Uterus (tissue), 4 donors: ENCODE measurements at places on chromosomes 11 and 22.

GRCh38 chr22:27715106-27715505 lies 86.5 kb downstream of the MN1 start:
- no peaks in the 10 kb centered on the region for H3K4me1 ChIP-seq
- no peaks in the 10 kb centered on the region for H3K27me3 ChIP-seq
- no peak for DNase-seq

DNA sequence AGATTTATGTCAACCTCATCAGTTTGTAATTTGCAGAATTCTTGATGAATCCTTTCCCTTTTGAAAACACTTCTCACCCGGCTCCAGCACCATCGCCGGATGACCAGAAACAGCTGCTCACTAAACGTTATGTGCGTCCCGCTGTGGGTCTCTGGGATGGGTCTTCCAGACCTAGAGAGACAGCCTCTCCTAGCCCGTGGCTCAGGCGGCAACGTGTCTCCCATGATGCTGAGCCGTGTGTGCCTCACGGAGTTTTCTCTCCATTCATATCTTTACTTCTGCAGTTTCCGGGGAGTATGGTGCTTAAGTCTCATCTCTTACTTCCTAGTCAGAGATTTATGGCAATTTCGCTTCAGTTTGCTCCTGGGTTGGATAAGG lies 25.0 kb upstream of the ACR start:
- H3K27ac ChIP-seq, result no peak overlapping the region
- no peaks in the 10 kb centered on the region for H3K4me1 ChIP-seq
- H3K27me3 ChIP-seq, result no peaks in the 10 kb centered on the region
- no peak overlapping the region for H3K4me3 ChIP-seq
- DNase-seq, result no peak
- H3K36me3 ChIP-seq, result no peaks in the 10 kb centered on the region

DNA sequence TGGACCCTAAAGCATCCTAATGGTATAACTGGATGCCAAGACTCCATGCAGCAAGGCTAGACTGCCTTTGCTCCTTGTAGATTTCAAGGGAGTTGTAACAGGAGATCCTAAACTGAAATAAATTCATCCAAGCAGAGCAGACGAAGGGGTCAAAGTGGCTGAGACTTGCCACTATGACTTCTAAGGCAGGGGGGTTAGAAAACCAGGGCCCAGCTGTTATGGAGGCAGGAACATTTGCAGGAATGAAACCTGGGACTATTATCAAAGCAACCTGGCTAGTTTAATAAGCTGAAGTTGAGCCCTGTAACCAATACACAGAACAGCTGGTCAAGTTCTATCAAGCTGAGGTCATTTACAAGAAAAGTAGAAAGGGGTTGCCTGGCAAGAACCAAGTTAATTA lies 122.2 kb upstream of the TRPC6 start:
- no peaks in the 10 kb centered on the region for H3K27me3 ChIP-seq
- H3K27ac ChIP-seq, result no peak overlapping the region
- H3K4me3 ChIP-seq, result no peak overlapping the region
- DNase-seq, result no peak

GRCh38 chr11:68142028-68142412 lies 20.8 kb upstream of the CHKA start:
- no peak overlapping the region for H3K27ac ChIP-seq
- no peak for DNase-seq
- no peak overlapping the region for H3K4me3 ChIP-seq
- no peaks in the 10 kb centered on the region for H3K36me3 ChIP-seq

DNA sequence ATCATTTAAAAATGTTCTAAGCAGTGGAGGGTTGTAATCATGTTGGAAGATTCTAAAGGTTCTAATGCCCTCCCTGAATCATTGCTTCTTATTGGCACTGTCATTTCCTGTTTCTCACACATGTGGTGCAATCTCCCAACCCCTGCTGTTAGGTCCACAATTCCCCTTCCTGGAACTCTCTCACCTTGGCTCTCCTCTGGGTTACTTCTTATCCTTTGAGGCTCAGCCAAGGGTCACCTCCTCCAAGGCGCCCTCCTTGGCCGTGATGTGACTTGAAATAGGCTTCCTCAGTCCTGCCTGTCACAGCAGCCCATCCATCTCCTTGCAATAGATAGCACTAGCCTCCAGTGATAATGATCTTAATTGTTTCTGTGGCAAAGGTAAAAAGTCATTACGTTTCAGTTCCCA lies 149.8 kb downstream of the TTC17 start:
- no peak overlapping the region for H3K27ac ChIP-seq
- H3K27me3 ChIP-seq, result no peaks in the 10 kb centered on the region
- no peak for DNase-seq
- no peaks in the 10 kb centered on the region for H3K4me1 ChIP-seq
- H3K36me3 ChIP-seq, result no peaks in the 10 kb centered on the region

DNA sequence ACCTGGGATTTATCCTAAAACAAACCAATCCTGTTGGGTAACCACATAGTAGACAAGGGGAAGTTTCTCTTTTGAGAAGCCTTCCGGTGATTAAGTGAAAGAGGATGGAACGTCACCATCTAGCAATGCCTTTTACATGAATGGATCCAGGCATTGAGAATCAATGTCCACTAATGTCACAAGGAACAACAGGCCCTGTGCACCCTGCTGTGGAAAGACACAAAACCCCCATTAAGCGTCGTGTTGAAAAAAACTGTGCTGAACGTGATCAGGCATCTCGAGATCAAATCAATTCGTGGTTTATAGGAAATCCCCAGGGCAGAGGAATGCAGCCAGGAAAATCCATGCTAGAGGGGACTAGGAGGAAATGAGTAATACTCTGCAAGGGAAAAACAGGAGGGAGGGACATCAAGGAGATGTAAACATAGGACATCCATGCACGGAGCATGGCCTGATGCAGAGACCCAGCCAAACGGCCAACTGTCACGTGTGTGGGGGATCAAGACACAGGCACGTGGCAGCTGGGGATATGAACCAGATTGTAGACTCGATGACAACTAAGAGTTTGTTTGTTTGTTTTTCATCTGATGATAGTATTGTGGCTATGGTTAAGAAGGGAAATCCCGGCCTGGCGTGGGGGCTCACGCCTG lies 38.6 kb upstream of the CARS1 start:
- no peaks in the 10 kb centered on the region for H3K27me3 ChIP-seq
- no peak for DNase-seq
- H3K36me3 ChIP-seq, result no peaks in the 10 kb centered on the region
- H3K4me3 ChIP-seq, result no peak overlapping the region
- H3K4me1 ChIP-seq, result no peaks in the 10 kb centered on the region

DNA sequence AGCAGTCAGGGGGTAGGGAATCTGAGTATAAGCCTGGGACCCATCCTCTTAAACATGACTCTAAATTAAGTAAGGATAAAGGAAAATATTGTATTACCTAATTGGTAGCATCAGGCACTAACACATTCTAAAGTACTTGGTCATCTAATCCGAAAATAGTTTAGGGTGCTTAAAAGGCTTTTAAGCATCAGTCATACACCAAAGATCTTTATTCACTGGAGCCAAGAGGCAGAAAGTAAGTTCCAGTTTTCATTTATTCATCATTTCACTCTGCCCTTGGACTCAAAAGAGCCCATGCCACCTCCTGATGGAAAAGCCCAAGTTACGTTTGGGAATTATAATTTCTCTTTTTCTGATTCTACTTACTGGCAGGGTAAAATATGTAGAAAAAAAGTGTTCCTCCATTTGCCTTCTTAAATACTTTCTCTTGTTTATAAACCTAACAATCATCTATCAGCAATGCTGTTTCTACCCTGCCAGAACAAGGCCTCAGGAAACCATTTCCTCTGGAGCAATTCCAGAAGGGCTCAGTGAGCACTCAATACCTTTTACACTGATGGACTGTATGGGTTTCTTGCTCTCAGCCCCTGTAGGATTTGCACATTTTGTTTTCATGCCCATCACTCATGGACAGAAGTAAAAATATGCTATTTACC lies 120.1 kb upstream of the SLC5A12 start:
- no peak overlapping the region for H3K4me3 ChIP-seq
- no peaks in the 10 kb centered on the region for H3K27me3 ChIP-seq
- H3K4me1 ChIP-seq, result no peaks in the 10 kb centered on the region
- no peaks in the 10 kb centered on the region for H3K36me3 ChIP-seq
- DNase-seq, result no peak

DNA sequence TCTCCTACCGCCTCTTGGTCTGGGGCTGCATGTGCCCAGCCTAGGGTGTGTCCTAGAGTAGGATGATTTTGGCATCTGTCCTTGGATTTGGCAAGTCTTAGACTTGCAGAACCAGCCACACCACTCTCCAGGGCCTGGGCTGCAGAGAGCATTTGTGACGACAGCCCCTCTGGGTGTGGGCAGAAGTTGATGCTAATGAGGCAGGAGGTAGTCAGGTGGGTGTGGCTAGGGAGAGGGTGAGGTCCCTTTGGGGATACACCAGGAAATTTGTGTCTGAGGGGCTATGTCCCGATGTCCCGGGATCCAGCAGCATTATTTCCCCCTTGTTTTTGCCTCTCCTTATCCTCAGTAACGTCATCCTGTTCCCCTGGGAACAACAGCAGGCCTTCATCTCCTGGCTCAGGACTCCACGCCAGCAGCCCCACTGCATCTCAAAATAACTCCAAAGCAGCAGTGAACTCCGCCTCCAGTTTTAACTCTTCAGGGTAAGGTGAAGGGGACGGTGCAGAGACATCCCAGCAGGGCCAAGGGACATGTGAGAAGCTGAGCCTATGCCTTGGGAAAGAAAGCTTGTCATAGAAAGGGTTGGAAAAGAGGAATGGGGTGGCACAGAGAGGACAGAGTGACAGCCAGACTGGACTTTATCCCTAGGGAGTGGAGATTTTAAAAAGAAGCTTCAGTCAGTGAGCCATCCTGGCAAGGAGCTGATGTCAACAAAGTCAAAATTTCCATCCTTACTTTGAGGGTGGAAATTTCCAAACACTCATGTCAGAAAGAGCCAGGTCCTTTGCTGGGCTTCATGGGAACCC lies 8.0 kb upstream of the TLCD5 start:
- H3K27me3 ChIP-seq, result no peaks in the 10 kb centered on the region
- H3K4me1 ChIP-seq, result peaks cover 4% of the 10 kb centered on the region
- no peaks in the 10 kb centered on the region for H3K36me3 ChIP-seq
- H3K27ac ChIP-seq, result peak overlapping the region; percentile 75
- peak; percentile 69 for DNase-seq
- H3K4me3 ChIP-seq, result no peak overlapping the region

DNA sequence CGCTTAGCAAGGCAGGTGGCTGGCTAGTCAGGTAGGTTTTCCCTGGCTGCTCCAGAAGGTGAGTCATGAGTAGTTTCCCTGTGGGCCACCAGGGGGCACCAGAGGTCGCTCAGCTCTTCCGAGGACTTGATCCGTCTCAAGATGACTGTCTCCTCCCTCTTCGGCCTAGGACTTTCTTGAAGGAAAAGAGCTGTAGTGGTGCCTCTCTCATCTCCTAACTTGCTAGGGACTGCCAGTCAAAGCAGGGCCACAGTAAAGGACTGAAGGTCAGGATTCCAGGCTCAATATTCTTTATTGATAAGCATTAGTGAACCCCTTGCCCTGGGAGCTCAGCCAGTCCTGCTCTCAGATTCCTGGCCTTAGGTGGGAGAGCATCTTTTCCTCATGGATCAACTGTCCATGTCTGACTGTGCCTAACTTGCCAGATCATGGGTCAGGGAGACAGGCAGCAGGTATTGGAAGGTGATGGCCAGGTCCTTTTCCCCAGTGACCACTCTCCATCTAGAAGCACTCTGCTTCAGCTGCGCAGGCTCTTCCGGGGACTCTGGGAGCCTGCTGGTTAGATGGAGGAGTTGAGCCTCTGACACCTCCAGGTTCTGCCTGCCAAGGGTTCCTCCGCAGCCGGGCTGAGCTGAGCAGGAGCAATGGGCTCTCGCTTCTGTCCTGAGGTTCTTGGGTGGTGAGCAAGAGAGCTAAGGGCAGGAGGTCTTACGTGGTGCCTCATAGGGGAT lies 1.9 kb downstream of the POLD4 start:
- H3K27me3 ChIP-seq, result no peaks in the 10 kb centered on the region
- peak; percentile 68 for DNase-seq
- no peaks in the 10 kb centered on the region for H3K36me3 ChIP-seq
- peaks cover 29% of the 10 kb centered on the region for H3K4me1 ChIP-seq
- H3K27ac ChIP-seq, result peak overlapping the region; percentile 97
- H3K4me3 ChIP-seq, result no peak overlapping the region

GRCh38 chr11:79520086-79520485 lies 79.3 kb upstream of the TENM4 start:
- H3K27ac ChIP-seq, result no peak overlapping the region
- no peaks in the 10 kb centered on the region for H3K36me3 ChIP-seq
- no peak for DNase-seq
- H3K4me1 ChIP-seq, result no peaks in the 10 kb centered on the region

GRCh38 chr22:27705408-27706080 lies 96.0 kb downstream of the MN1 start:
- no peak overlapping the region for H3K4me3 ChIP-seq
- H3K27ac ChIP-seq, result no peak overlapping the region
- no peaks in the 10 kb centered on the region for H3K36me3 ChIP-seq
- no peaks in the 10 kb centered on the region for H3K27me3 ChIP-seq
- H3K4me1 ChIP-seq, result no peaks in the 10 kb centered on the region

- H3K27ac ChIP-seq, result no peak overlapping the region
- peak; percentile 15 for DNase-seq
- H3K4me3 ChIP-seq, result no peak overlapping the region
- H3K27me3 ChIP-seq, result no peaks in the 10 kb centered on the region
- no peaks in the 10 kb centered on the region for H3K36me3 ChIP-seq
Observed at GRCh38 chr11:68051191-68052136, 12.6 kb downstream of the TCIRG1 start.

DNA sequence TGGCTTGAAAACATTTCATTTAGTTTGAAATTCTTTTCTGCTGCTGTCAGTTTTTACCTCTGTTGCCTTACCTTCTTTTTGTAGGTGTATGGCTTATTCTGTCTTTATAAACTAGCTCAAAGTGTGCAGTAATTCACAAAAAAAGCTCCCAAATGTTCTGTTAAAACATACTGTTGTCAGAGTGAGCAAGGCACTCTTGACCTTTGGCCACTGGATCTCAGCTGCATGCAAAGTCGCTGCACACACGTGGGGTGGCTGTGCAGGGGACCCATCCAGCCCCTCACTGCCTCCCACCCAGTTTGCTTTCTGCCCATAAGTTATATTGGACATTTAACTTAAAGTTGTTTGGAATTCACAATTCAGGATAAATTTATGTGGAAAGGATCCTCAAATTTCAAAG lies 92.2 kb downstream of the AMOTL1 start:
- no peak overlapping the region for H3K27ac ChIP-seq
- H3K27me3 ChIP-seq, result no peaks in the 10 kb centered on the region
- H3K4me1 ChIP-seq, result no peaks in the 10 kb centered on the region

- H3K4me3 ChIP-seq, result no peak overlapping the region
- DNase-seq, result no peak
- no peak overlapping the region for H3K27ac ChIP-seq
- no peaks in the 10 kb centered on the region for H3K4me1 ChIP-seq
Observed at GRCh38 chr11:121225382-121225781, 67.2 kb upstream of the SC5D start.

GRCh38 chr22:19271856-19272535 lies 19.5 kb downstream of the CLTCL1 start:
- H3K4me1 ChIP-seq, result no peaks in the 10 kb centered on the region
- no peak overlapping the region for H3K4me3 ChIP-seq
- no peaks in the 10 kb centered on the region for H3K36me3 ChIP-seq
- no peak for DNase-seq
- H3K27ac ChIP-seq, result no peak overlapping the region

- H3K27me3 ChIP-seq, result no peaks in the 10 kb centered on the region
- H3K4me3 ChIP-seq, result no peak overlapping the region
- no peaks in the 10 kb centered on the region for H3K36me3 ChIP-seq
- H3K27ac ChIP-seq, result no peak overlapping the region
Observed at GRCh38 chr11:99275521-99275920, 254.8 kb downstream of the CNTN5 start.
